ENCODE measurements at places on chromosomes 6 and 20. TPM values are rescaled to one million over a fixed set of nuclear protein-coding genes. Genes with fewer than 3 reads are reported as not detected.

CRIP3 gene
- total RNA-seq = 0.19 TPM

ENPP5 gene
- total RNA-seq = 0.87 TPM

PACSIN1 gene
- not detected for total RNA-seq

TMEM200A gene
- total RNA-seq = 102 TPM

ESF1 gene
- 19.4 TPM for total RNA-seq

NFKBIL1 gene
- 22.9 TPM for total RNA-seq

SLA2 gene
- total RNA-seq = not detected

CCDC170 gene
- 2.0 TPM for total RNA-seq

TAF4 gene
- total RNA-seq = 3.1 TPM

LY6G6C gene
- total RNA-seq = not detected

GRM4 gene
- total RNA-seq = under 0.01 TPM

DNAH8 gene
- under 0.01 TPM for total RNA-seq
